ENCODE measurements at places on chromosomes 7 and 10.

DNA sequence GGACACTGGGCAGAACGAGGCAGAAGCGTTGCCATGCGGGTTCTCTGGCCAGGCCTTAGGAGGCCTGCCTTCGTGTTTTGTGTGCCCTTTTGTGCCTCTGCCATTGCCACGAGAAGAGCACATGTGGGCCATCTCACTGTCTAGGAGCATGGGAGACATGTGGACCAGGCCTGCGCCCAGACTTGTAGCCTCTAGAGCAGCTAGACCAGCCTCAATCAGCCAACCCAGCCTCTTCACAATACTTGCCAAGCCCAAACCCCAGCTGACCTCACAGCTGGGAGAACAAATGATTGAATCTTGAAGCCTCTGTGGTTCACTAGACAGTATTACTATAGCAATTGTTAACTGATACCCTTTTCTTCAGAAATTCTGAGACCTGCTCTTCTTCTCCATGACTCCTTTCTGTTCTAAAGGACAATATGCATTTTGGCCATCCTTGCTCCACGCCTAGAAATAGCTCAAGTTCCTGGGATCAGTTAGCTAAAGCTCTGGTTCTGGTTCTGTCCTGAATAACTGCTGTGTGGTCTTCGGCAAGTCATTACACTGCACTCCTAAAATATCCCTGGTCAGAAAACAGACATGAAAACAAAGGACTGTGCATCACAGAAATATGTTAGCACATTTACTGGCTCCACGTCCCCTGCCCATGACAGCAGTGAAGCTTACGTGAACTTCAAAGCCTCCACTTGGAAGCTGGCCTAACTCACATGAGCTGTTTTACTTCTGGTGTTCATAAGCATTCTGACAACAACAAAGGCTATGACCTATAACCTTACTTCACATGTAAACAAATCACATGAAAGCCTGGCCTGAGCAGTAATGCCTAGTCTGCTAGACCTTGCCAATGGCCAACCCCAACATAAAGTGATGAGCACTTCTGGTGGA is 72.3 kb upstream of the MKRN1 start:
- DNase-seq = no peak

GRCh38 chr10:51076299-51076841 is 2.1 kb downstream of the PRKG1 start:
- no peak for DNase-seq

DNA sequence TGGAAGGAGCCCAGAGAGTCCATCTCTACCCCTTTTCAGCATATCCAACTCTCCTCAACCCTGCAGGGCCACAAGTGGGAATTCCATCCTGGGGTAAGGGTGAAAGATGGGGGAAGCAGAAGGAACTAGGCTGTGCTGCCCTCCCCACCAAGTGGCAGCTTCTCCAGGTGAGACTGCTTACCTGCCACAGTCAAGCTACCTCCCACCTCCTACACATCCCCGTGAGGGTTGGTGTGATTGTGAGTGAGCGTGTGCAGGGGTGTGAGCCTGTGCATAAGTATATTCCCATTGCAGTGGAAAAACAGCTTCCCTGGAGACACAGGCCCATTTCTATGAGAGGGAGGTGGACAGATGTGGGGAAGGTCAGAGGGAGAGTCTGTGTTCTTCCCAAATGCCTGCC is 376.6 kb downstream of the PLXNA4 start:
- DNase-seq = no peak

DNA sequence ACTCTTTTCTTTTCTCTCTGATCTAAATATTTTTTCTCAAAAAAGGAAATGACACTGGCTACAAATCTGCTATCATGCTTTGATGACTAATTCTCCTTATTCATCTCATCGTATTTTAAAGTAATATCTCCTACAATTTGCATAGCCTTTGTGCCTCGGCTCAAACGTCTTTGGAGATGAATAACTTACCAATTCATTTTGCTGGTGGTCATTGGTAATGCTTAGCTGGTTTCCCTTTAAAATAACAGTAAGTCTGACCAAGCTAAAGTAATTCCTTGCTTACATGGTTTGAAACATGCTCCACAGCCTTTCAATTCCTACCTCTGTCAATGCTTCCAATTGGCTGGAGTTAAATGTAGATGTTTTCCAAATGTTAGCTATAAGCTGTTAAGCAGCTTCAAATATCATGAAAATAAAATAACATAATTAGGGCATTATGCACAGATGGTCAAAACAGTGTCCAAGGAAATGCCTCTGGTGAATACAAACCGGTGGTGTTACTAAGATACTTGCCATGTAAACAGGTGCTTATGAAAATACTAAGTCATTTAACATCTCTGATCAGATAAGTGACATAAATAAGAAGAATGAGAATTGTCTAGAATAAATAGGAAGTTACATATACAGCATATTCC is 435.0 kb downstream of the POM121L12 start:
- no peak for DNase-seq

DNA sequence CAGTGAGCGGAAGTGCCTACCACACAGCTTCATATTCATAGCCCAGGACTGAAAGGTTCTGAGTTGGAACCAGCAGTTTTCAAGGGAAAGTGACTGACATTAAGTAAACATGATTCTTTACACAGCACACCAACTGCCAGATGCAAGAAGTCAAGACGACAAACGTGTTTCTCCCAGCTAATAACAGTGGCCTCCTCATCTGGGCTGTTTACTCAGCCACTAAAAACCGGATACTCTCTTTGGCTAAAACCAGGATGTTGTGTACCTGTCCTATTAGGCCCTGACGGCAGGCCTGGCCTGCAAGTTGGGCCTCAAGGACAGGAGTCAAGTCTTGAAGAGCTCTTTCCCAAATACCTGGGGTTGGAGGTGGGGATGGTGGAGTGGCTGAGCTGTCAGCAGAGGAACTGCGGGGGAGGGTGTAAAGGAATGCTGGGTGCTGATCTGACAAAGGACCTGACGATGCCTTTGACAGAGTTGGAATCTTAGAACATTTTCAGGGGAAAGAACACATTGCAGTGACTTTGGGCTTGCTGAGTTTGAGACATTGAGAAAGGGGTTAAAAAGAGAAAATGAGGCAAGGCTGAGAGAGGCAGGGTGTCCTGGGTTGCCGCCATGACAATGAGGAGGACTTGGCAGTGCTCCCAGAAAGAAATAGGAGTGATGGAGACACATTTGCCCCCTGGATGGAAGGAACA is 57.7 kb downstream of the STEAP1B start:
- DNase-seq = no peak

- DNase-seq = no peak
Measured at GRCh38 chr7:35988105-35988504, 164.9 kb upstream of the EEPD1 start.

- no peak for DNase-seq
Measured at GRCh38 chr7:103597606-103598005, 151.6 kb upstream of the SLC26A5 start.

DNA sequence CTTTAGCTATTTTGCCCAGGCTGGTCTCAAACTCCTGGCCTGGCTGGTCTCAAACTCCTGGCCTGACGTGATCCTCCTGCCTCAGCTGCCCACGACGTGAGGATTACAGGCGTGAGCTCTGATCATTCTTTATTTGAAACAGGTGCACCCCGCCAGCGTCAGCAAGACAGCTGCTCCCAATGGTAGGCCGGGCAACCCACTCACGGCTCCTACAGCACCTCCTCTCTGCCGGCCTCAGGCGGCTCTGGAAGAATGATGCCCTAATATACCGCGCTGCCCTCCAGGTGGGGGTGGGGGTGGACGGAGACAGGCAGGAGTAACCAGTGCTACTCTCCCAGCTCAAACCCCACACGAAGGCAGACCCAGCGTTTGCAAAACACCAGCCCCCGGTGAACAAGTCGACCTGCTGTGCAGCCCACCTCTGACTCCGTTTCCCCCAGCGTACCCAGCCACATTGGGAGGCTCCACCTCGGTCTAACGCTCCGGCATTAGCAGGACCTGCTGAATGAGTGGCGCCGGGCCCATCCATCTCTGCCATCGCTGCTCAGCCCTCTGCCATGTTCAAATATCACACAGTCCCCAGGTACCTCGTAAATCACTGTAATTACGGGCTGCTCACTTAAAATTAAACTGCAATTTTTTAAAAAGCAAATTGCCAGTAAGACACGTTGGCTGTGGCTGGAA is 148.6 kb downstream of the ELFN1 start:
- DNase-seq = no peak

DNA sequence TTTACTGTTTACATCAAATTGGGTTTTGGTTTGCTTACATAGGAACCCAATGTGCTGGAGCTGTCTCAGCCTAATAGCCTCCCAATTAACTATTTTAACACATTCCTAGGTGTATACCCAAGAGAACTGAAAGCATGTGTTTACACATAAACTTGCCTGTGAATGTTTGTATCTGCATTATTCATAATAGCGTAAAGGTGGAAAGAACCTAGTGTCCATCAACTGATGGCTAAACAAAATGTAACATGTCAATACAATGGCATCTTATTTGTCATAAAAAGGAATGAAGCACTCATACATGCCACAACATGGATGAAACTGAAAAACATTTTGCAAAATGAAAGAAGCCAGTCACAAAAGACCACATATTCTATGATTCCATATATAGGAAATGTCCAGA is 160.6 kb upstream of the EEPD1 start:
- DNase-seq = no peak

- no peak for DNase-seq
Measured at GRCh38 chr7:43559946-43560335, 23.0 kb upstream of the STK17A start.

- DNase-seq = no peak
Measured at GRCh38 chr10:48714088-48714487, 29.4 kb downstream of the WDFY4 start.

DNA sequence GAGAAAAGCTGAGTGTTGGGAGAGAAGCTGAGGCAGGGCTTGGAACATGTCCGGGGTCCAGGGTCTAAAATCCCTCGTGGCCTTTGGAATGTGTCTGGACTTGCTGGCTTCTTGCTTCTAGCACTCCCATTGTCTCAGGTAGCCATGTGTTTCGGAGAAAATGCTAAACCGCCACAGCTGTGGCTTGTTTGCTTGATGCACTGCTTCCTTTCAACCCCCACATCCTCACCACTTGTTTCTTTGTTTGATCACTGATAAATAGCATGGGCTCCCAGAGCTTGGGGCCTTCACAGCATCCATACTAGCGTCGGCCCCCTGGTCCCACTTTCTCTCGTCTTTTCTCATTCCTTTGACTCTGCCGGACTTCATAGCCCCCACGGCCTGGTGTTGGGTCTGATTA is 102.7 kb downstream of the ANKRD26 start:
- no peak for DNase-seq

- DNase-seq = no peak
Measured at GRCh38 chr10:46540412-46541016, 15.9 kb downstream of the GPRIN2 start.

GRCh38 chr10:11810313-11810766 is 12.8 kb upstream of the PROSER2 start:
- DNase-seq = peak; percentile 97

- no peak for DNase-seq
Measured at GRCh38 chr7:44275146-44275545, 50.2 kb downstream of the CAMK2B start.

Measured in LHCN-M2 (cell line).